ENCODE measurements at places on chromosomes 1 and 21.
A peak's percentile ranks its signal among the peaks of the same experiment; 100 is the strongest.

DNA sequence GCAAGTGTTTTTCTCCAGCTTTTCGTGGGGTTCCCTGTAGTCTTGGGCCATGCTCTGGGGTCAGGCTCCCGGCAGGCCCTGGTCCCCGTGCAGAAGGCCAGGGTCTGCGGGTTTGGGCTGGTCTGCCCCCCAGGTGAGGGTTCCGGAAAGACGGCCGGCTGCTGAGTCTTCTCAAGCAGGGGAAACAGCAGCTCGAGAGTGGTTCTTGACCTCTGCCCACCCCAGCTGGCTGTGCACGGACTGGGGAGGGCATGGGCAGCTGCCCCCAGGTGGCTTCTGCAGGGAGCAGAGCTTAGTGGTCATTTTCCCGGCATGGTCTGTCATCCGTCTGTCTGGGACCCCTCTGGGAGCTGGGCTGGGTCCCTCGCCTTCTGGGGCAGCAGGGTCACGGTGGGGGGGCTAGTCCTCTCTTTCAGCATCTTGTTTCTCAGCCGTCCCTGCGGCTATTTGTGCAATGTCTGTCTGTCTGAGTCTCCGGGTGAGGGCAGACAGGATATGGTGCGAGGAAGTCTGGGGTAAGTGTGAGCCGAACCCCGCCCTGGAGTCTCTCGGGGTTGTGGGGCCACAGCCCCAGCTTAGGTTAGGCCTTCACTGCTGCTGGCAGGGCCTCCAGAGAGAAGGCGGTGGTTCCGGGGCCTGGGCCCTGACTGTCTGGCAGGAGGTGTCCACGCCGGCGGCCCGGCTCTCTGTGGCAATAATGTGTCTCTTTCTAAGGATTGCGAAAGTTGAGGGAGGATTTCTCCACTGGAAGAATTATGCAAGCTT is 6.1 kb downstream of the SKI start:
- DNase-seq: peak; percentile 91

DNA sequence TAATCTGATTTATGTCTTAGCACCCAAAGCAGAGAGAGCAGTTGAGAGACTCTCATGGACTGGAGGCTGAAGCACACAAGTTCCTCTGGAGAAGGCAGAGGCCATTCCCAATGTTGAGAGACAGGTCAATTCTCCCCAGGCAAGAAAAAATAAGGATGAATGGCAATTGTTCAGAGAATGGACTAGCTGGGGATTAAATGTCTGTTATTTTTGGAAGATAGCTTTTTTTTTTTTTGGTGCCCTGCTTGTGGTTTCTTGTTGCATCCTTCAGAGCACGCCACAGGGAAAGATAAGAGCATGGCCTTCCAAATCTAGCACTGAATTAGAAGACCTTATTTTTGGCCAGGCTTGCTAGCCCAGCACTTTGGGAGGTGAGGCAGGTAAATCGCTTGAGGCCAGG is 65.6 kb upstream of the ERRFI1 start:
- DNase-seq: no peak

DNA sequence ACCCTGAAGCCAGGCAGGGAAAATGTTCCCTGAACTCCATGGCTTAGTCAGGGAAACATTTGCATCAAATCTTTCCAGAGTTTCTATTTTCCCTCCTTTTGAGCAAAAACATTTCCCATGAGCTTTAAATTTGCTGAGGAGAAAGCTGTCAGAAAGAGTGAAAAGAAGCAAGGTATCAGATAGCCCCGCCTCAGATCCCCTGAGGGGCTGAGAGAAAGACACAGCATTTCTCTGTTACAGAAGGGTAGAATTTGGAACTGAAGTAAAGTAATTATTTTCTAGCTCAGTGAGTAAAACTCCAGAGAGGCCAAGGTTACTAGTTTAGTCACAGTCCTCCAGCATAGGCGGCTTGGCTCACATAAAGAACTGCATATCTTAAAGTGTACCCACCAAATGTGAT is 10.6 kb downstream of the FMO1 start:
- DNase-seq: no peak

GRCh38 chr1:184483101-184483683 is 96.4 kb downstream of the C1orf21 start:
- DNase-seq: peak; percentile 85

DNA sequence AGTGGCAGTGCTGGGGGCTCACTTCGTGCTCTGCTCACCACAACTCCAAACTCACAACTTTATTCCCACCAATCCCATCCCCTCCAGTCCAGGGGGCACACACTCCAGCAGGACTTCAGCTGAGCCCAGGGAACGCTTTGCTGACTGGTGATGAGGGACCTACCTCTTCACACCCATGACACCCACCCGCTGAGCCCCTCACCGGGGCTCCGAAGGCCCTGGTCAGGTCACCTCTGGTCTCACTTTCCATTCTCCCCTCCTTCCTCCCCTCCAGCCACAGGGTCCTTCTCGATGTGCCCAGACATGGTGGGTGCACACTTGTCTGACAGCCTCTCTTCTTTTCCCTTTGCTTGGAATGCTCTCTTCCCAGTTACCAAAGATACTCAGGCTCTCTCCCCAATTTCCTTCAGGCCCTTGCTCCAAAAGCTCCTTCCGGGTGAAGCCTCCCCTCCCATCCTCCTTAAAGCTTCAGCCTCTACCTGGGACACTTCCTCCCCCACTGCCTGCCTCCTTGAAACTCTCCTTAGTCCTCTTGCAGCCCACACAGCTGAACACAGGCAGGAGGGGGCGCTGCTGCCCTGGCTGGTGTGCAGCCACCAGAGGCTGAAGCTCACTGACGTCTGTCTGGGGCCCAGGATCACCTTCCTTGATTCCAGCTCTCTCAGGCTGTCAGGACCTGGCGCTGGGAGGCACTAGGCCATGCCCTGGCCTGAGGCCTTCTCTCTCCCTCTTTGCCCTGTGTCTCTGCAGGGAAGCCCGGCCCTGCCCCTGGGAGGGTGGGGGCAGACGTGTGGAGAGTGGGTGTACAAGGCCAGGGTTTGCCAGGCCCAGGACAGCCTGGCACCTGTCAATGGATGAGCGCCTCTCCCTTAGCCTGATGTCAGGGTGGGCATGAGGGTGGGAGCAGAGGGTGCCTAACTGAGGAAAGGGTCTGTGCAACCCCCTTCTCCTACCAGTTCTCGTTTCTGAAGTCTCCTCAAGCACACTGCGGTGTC is 1.6 kb downstream of the KCNE1 start:
- DNase-seq: peak; percentile 87

- DNase-seq: no peak
Observed at GRCh38 chr1:10283318-10283984, 73.1 kb downstream of the KIF1B start.

GRCh38 chr21:45819478-45820170 is 161.9 kb upstream of the COL6A1 start:
- DNase-seq: no peak
